NCI-H1930 (cell line): ENCODE measurements at places on chromosomes 12 and 14.

DNA sequence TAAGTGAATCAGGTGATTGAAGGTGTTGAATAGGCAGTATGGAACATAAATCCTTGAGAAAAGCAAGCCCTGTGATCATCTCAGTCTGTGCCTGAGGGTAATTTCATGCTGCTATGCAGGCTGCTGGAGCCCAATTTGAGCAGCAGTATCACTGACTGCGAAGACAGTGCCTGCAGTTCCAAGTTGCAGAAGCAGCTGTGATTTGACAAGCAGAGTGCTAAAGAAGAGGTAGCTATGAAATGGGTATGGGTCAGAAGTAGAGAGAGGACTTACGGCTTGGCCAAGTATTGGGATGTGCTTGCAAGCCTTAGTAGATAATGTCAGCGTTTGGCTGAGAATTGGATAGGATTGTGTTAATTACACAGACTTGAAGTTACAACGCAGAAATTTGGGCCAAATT, 22.5 kb downstream of the PIK3C2G start:
- DNase-seq: no peak

- no peak for DNase-seq
These were observed 159.3 kb downstream of the TTC8 start for GRCh38 chr14:88983755-88984154.

DNA sequence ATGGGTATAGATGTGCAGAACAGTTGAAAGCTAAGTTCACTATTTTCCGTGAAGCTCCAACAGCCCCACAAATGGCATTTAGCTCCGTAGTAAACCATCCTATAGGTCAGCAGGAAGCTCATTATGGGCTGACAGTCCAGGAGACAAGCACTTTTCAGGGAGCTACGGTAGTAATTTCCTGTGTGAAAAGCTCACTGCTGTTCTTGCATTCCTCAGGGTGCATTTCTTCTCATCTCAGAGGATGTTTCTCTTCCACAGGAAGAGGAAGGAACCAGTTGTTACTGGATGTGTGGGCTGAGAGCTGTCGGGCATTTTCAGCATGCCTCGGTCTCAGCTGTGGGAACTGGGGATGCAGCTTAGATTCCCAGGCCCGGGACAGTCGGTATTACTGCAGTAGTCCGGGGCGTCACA, 72.8 kb downstream of the GALNT4 start:
- no peak for DNase-seq

GRCh38 chr14:102693006-102693755, 84.1 kb upstream of the TRAF3 start:
- no peak for DNase-seq

GRCh38 chr14:101239065-101239464, 322.2 kb upstream of the DIO3 start:
- DNase-seq: no peak

- no peak for DNase-seq
These were observed 210.2 kb downstream of the PTPRO start for GRCh38 chr12:15532364-15532977.

DNA sequence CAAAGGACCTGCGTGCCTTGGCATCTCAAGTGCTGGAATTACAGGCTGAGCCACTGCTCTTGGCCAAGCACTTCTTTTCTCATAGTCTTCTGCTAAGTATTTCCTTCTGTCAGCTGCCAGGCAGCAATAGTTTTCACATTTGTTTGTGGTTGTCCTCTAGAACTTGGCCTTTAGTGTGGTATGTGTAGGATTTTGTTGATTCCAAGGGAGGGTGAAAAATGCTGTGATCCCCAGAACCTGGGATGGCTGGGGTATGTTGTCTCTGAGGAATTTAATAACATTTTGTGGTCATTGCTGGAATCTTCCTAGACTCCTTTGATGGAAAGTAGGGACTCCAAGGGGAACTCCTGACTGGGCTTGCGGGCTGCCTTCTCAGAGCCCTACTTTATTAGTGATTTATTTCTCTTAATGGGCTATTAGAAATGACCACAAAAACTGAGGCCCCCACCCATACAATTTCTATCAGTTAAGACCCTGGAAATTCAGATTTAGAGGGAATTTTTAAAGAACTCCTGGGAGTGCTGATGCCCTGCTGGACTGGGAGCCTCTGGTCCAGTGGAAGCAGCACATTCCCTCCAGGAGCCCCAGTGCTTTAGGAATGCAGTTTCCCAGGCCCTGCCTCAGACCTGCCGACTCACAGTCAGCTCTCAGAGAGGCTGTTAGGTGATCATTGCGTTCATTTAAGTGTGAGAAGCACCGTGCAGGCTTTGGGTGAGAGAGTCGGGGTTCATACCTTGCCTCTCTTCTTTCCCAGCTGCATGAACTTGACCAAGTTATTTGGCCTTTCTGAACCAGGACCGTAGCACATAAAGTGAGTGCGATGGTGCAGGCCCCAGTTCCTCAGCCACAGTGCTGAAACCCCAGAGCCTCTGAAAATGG, 22.7 kb downstream of the TRAF3 start:
- DNase-seq: no peak

- DNase-seq: no peak
These were observed 425.2 kb downstream of the ADAMTS20 start for GRCh38 chr12:43126652-43127375.

DNA sequence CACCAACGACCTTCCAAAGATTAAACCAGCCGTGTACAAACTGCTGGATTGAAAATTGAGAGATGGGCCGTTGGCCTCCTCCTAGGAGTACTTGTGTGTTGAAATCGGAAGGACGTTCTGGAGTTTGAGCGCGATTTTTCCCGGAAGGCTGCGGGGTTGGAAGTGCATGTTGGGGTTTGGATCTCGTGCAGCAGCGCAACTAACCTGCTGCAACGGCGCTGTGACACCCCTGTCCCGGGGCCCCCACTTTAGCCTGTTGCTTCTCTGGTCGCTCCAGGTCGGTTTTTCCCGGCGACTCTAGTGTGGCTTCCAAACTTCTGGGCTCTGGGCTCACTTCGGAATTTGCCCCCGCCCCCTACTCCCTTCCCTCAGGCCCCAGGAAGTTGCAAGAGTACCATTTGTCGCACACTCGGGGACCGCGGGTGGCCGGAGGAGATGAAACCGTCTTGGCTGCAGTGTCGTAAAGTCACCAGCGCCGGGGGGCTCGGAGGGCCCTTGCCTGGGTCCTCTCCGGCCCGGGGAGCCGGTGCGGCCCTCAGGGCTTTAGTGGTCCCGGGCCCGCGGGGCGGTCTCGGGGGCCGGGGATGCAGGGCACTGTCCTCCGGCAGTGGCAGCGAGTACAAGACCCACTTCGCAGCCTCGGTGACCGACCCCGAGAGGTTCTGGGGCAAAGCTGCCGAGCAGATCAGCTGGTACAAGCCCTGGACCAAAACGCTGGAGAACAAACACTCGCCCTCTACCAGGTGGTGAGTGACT, at the start of gene ACSS3:
ACSS3 (plus strand) TSS at position 394 of the 756 bp plus-strand sequence; CDS start at position 436, 42 bp downstream.
- DNase-seq: no peak

DNA sequence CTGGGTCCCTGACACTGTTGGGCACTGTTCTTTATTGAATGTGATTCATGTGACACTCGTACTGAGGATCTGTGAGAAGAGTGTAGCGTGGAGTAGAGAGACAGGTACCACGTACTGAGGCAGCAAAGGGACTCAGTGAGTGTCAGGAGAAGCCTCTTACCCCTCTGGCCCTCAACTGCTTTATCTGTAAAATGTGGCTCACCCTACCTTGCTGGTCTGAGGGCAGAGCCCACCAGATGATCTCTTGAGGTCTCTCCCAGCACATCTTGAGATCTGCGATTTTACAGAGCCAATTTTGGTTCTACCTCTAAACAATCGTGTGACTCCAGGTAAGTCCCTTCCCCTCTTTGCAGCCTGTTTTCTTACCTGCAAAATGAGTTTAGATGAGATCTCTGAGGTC, 3.1 kb downstream of the CEBPE start:
- DNase-seq: no peak

DNA sequence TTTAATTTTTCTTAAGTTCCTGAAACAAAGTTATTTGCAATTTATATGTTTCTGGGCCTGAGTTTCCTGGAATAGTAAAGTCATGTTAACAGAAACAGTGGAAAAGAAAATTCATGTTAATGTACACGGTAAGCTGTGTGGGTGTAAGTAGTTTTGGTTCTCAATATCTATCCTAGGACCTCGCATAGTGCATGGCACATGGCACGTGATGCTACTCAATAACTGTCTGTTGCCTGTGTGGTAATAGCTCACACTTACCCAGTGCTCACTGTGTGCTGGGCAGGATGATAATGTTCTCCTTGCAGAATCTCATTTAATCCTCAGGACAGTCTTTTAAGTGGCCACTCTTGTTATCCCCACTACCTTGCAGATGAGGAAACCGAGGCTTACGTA, 100.7 kb downstream of the DUSP16 start:
- no peak for DNase-seq

GRCh38 chr12:64782191-64782876, 23.1 kb upstream of the GNS start:
- DNase-seq: no peak

GRCh38 chr12:89770391-89770790, 61.8 kb upstream of the ATP2B1 start:
- DNase-seq: no peak

- no peak for DNase-seq
These were observed 40.7 kb upstream of the RIN3 start for GRCh38 chr14:92472860-92473259.

DNA sequence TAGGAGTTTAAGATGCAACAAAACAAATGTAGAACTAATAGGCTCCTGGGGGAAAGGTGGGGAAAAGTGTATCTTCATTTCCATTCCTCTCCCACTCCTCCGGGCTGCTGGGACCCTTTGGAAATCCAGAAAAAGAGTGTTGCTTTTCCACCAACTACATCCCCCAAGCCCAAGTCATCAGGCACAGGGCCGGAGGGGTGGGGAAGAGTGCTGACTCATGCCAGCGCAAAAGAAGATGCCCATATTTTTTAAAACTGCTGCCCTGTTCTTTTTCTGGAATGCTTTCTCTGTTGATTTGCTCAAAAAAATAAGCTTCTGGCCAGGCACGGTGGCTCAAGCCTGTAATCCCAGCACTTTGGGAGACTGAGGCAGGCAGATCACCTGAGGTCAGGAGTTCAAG, 70.9 kb downstream of the TBK1 start:
- DNase-seq: no peak

DNA sequence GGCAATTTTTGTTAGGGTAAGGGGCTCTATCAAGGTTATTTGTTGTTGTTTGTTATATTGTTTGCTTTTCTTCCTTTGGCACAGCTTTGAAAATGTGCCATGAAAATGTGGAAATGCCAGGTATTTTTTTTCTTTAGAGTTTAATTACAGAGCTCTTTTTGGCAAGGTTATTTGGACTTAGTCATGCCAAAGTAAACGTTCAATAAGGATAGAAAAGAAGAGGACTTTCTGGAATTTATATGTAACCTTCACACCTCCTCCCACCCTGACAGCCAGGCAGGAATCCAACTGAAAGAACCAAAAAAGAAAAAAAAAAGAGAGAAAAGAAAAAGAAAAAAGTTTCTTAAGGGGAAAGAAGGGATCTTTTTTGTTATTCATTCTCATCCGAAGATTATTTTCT, 217.8 kb downstream of the KITLG start:
- no peak for DNase-seq

DNA sequence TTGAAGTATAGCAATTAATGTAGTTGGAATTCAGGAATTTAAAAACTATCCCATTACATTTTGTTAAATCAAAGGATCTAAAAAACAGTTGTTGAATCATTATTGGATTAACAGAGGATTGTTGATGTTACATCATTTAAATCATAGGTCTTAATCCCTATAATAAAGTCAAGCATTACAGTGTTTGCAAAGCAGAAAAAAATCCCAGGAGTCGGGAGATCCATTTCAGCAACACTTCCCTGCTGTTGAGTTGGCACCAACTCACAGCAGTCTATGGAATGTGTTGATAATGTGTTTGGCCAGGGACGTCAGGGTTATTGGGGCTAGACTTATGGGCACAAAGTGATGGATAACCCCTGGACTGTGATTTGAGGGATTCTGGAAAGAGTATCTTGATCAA, 99.1 kb upstream of the TMTC1 start:
- DNase-seq: no peak
